ENCODE measurements at places on chromosomes 6 and 20.

GRCh38 chr6:80523010-80523409, 416.5 kb downstream of the BCKDHB start:
- DNase-seq = no peak

- DNase-seq = peak; percentile 57
Measured at GRCh38 chr20:5448449-5449118, 131.8 kb upstream of the PROKR2 start.

DNA sequence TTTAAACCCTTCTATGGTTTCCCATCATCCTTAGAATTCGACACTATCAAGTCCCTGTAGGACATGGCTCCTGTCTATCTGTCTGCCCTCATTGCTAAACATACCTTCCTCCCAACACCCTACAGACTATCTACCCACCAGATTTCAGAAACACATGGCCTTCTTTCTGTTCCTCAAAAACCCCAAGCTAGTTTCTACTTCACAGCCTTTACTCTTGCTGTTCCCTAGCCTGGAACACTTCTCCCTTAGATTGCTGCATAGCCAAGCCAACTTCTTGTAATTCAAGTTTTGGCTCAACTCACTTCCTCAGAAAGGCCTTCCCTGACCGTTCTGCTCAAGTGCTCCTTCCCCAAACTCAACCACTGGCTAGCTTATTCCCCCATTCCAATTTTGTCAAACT, 156.2 kb downstream of the BTBD9 start:
- DNase-seq = no peak

- no peak for DNase-seq
Measured at GRCh38 chr6:112752305-112752704, 405.2 kb downstream of the RFPL4B start.

DNA sequence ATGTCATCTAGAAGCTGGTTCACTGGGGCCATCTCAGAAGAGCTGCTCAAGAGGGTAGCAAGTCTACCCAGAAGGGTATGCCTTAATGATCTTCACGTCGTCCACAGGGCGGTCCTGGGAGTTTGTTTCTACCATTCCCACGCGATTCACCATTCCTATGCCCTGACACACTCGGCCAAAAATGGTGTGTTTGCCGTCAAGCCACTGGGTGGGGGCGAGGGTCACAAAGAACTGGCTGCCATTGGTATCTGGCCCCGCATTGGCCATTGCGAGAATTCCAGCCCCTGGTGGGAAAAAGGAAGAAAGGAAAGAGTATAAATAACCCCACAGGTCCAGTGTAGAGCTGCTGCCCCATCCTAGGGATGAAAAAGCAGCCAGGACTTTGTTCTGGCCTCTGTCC, 16.5 kb upstream of the CPNE5 start:
- DNase-seq = no peak

Measured in HEK293T (cell line).